Fibroblast of lung (primary cell): ENCODE measurements at places on chromosomes 16 and 17. TPM values are rescaled to one million over a fixed set of nuclear protein-coding genes. Genes with fewer than 3 reads are reported as not detected.

Gene TNP2
- not detected in 2 replicates for total RNA-seq

Gene PIPOX
- 0.83 and 1.5 TPM in 2 replicates for total RNA-seq

Gene PHKB
- total RNA-seq, result 61.1 and 103 TPM in 2 replicates

Gene SOST
- not detected in 2 replicates for total RNA-seq

Gene ZNF319
- total RNA-seq, result 2.8 and 4.1 TPM in 2 replicates

Gene FTO
- total RNA-seq, result 42.9 and 61.1 TPM in 2 replicates

Gene UMOD
- total RNA-seq, result not detected in 2 replicates

Gene HBZ
- not detected in 2 replicates for total RNA-seq

Gene CACNG3
- not detected in 2 replicates for total RNA-seq

Gene OR4D1
- not detected in 2 replicates for total RNA-seq

Gene FOXN1
- not detected in 2 replicates for total RNA-seq
